Activated T-cell treated with anti-CD3 and anti-CD28 coated beads for 4 hours (primary cell): ENCODE measurements at places on chromosomes 3 and 15.

- DNase-seq, result no peak
Measured at GRCh38 chr3:10492364-10493201, 12.8 kb downstream of the ATP2B2 start.

DNA sequence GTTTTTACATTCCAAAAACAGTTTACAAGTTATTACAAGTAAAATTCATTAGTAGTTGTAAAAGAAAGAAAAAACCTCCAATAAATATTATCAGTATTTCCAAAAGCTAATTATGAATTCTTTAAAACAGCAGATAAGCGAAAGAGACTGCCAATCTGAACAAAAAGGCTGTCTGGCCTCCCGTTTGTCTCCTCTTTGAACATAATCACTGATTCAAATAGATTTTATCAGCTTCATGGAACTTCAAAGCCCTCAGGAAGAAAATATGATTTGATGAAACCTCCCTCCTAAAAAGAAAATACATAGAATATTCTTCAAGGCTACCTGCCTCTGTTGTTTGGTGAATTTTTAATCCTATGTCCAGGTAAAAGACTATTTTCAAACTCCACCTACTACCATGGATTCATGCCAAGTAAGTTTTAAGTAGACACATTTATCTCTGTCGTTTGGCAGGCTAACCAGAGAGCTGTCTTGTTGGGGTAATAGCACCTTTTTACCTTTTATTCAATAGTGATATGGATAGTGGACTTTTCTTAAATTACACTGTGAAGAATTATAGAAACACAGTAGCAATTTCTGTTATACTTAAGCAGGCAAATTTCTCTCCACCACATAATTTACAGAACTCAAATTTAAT, 35.0 kb downstream of the SATB1 start:
- no peak for DNase-seq

DNA sequence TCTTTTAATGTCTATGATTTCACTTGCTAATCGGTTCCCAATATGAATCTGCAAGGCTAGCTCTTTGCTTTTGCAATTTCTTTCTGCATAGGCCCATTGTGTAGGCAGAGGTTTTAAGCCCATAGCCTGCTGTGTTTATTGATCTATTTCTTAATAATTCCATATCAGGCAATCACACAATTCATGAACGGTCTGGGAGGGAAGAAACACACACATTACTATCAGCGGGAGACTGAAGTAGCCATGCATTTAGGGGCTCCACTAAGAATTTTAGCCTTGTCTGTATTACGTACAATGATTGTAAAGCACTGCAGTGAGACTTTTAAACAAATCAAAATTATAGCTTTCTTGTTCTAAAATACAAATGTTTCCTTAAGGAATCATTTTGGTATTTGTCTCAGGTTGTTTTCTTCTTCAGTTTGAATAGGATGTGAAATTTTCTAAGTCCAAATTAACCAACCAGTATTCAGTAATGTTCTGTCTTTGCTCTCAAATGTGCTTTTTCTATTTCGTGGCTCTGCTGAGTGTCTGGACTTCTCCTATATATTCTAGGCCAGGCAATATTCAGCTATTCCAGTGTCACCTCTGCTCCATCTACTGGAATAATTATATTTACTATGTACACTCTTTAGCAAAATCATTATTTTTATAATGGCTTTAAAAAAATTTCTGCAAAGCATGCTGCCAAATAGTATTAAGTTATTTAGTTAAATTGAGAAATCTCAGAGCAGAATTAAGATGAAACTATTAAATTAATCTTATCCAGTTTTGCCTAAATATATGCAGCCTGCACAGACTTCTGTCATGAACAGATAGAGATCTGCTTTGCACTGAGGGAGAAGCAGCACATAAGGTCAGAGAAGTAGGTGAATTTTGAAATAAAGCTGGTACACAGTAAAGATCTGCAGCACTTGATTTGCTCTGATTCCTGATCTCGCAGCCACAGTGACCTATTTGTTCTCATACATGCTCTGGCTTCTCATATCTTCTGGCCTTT, 103.0 kb upstream of the NAALADL2 start:
- DNase-seq, result no peak

GRCh38 chr15:100651253-100651652, 48.9 kb downstream of the ASB7 start:
- no peak for DNase-seq

- peak; percentile 38 for DNase-seq
Measured at GRCh38 chr3:15557511-15557946, 36.0 kb upstream of the COLQ start.

DNA sequence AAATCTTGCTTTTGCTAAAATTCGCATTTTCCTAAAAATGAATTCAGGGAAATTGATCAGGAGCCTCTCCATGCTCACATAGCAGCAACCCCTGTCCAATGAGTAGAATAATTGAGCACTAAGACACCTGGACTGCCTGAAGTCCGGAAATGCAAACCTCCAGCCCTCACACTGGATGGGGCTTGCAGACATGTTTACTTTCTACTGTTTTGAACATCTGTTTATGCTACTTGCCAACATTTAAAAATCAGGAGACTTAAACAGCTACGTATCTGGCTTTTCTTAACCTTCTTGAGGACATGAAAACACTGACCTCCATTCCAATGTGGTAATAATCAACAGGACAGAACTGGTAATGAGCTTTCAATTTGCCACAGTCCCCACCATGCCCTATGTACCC, 184.4 kb downstream of the SHOX2 start:
- DNase-seq, result no peak

DNA sequence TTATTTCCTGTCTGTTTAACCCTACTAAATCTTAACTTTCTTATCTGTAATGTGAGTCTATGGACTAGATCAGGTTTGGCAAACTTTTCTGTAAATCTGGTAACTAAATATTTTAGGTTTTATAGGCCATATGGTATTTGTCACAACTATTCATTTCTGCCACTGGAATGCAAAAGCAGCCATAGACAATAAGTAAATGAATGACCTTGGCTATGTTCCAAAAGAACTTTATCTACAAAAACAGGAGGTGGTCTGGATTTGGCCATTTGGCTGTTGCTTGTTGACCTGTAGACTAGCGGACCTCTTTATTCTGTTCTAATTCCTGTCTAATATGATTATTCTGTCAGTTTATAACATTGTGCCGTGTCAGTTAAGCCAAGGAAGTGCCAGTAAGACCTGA, 314.2 kb downstream of the LPP start:
- no peak for DNase-seq

DNA sequence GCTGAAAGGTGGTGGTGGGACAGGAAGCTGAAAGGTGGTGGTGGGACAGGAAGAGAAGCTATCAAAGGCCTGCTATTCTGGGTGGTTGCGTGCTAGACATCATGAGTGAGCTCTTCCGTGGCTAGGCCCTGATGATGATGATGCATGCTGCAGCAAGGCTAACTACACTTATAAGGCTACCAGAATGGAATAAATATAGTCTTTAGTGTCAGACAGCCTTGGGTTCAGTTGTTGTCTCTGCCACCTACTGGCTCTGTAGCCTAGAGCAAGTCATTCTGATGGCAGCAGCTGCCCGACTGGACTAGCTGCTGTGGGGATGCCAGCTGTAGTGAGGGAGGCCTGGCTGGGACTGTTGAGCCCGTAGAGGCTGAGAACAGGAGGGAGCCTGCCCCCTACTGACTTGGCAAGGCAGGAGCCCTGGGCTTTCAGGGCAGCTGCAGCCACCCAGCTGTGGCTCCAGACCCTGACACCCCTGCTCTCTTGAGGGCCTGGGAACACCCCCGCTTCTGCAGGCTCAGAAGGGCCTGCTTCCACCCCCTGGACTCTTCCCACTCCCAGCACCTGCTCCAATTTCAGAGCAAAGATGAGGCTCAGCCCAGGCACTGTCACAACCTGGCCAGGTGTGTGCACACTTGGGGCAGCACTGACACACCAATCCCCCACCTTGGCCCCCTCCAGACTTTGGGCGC, 21.4 kb upstream of the ZBED2 start:
- peak; percentile 34 for DNase-seq

- no peak for DNase-seq
Measured at GRCh38 chr3:111690242-111690641, 95.1 kb upstream of the ZBED2 start.

- DNase-seq, result no peak
Measured at GRCh38 chr3:64073158-64073761, 50.0 kb upstream of the PSMD6 start.

- DNase-seq, result no peak
Measured at GRCh38 chr3:160883373-160883772, 127.3 kb downstream of the PPM1L start.

- DNase-seq, result no peak
Measured at GRCh38 chr3:170697908-170698307, 112.0 kb upstream of the SLC7A14 start.

- DNase-seq, result no peak
Measured at GRCh38 chr15:46177219-46177618, 542.4 kb downstream of the SQOR start.

- DNase-seq, result no peak
Measured at GRCh38 chr3:157128771-157129681, 30.9 kb downstream of the CCNL1 start.

DNA sequence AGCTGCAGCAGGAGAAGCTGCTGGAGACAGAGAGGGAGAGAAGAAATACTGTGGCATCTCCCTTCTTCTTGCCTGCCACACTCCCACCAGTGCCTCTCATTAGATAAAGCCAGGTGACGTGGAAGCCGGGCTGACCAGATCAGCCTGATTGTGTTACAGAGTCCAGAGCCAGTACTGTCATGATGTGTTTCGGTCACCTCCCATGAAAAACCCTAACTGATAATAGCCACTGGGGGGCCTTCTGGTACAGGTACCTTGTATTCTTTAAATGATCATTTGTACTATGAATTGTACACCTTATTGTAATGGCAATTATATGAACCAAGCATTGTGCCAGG, 125.8 kb upstream of the TMEM108 start:
- DNase-seq, result no peak

DNA sequence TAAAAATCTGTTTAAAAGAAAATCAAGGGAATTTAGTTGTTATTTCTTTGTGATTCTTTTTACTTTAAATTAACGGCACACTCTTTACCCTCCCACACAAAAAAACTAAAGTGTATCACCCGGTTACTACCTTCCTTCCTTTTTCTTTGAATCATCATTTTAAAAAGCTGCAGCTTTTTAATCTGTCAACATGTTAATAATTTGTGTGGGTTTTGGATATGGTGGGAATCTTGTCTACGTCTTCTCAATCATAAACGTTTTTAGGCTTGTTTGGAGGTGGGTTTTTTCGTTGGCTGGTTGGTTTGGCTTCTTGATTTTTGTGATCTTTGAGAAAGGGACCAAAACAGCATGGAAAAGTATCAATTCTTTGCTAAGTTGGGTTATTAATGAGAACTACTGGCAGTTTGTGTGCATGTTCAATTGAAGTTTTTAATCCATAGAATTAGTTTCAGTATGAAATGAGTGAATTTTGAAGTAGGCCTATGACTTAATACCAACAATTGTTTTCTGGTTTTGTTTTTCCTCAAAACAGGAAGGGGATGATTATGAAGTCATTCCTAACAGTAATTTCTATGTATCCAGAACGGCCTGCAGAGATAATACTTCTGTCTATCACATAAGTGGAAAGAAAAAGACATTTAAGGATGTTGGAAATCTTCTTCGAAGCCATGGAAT, 4.5 kb downstream of the SMC4 start:
- no peak for DNase-seq

GRCh38 chr15:89244574-89244903, 760 bp downstream of the FANCI start:
- no peak for DNase-seq
